ENCODE measurements at places on chromosomes 7 and 10. TPM values are rescaled to one million over a fixed set of nuclear protein-coding genes. Genes with fewer than 3 reads are reported as not detected.

GRCh38 chr10:73113551-73113950 lies 3.3 kb downstream of the NUDT13 start:
- H3K36me3 ChIP-seq: no peaks in the 10 kb centered on the region
- no peaks in the 10 kb centered on the region for H3K27me3 ChIP-seq
- DNase-seq: no peak

Gene EZH2
- polyA plus RNA-seq: 28.9 TPM

DNA sequence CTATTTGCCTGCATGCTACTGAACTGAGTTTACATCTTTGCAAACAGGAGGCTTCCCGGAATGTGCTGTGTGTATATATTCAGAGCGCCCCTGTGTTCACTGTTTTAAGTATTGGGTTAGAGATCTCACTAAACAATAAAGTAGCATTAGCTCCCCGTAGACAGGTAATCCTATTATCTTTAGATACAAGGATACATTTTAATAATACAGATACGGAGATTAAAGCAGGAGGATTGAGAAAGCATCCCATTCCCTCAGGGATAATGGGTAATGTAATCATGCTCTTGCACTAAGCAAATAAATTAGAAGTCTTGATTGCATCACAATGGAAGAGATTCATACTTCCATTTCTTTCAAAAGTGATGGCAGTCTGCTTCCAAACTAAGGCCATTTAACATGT lies 809.0 kb downstream of the NRG3 start:
- no peak overlapping the region for H3K4me3 ChIP-seq
- H3K36me3 ChIP-seq: no peaks in the 10 kb centered on the region
- DNase-seq: no peak
- H3K27me3 ChIP-seq: no peaks in the 10 kb centered on the region
- H3K4me1 ChIP-seq: no peaks in the 10 kb centered on the region

GRCh38 chr7:117800406-117800805 lies 72.8 kb downstream of the CTTNBP2 start:
- H3K27ac ChIP-seq: no peak overlapping the region
- no peaks in the 10 kb centered on the region for H3K4me1 ChIP-seq
- DNase-seq: no peak
- H3K4me3 ChIP-seq: no peak overlapping the region

- no peak overlapping the region for H3K4me3 ChIP-seq
- H3K27me3 ChIP-seq: peaks cover 100% of the 10 kb centered on the region
- peaks cover 8% of the 10 kb centered on the region for H3K36me3 ChIP-seq
- H3K27ac ChIP-seq: no peak overlapping the region
These were observed 83.3 kb downstream of the PAX2 start for GRCh38 chr10:100828738-100829096.

Data from H1 (cell line).